SW 1271 (cell line): ENCODE measurements at places on chromosomes 13 and 19.

GRCh38 chr19:32032561-32032960 is 312.8 kb upstream of the ZNF507 start:
- DNase-seq = no peak

DNA sequence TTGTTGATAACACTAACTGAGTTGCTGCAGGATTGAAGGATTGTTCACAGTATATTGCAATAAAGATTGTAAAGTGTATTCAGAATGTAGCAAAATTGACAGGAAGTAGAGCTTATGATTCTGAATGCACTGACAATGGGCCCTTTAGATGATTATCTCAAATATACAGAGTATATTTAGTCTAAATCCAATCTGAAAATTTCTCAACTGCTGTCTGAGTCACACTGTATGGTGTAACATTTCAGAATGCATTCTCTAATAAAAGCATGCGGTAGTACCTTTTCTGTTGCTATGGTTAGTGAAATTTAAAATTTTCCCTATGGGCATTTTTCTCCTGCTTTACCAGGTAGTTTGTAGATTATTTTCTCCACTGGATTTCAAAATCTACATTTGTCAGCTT is 365.2 kb downstream of the PCDH17 start:
- DNase-seq = no peak

- DNase-seq = no peak
Observed at GRCh38 chr19:29694669-29695627, 20.1 kb downstream of the C19orf12 start.

- no peak for DNase-seq
Observed at GRCh38 chr19:57263244-57263741, 17.0 kb upstream of the ZNF460 start.

- DNase-seq = no peak
Observed at GRCh38 chr13:111975539-111976473, 91.1 kb upstream of the SOX1 start.

- DNase-seq = no peak
Observed at GRCh38 chr13:38494445-38494844, 144.8 kb downstream of the UFM1 start.

GRCh38 chr19:29263305-29264135 is 50.6 kb upstream of the UQCRFS1 start:
- DNase-seq = peak; percentile 41

GRCh38 chr13:61672756-61673155 is 257.1 kb upstream of the PCDH20 start:
- no peak for DNase-seq

DNA sequence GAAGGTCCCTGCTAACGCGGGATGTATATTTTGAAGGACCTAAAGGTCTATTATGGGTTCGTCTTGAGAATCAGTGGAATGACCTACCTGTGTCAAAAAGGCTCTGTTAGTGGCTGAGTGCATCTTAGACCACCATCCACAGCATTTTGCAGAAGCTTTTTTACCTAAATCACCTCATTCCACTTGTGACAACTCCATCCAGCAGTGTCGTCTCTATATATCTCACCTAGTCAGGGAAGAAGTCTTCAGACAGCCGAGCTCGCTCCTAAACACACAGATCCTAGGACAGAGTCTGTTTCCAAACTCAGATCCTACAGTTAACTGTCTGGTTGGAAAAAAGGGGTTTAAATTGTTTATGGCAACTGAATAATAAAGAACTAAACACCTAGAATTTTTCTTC is 33.7 kb downstream of the COL4A1 start:
- no peak for DNase-seq
